GF-D8 (cell line): ENCODE measurements at places on chromosomes 12 and 14.

- DNase-seq = no peak
Observed at GRCh38 chr12:50181691-50182090, 14.5 kb upstream of the CERS5 start.

DNA sequence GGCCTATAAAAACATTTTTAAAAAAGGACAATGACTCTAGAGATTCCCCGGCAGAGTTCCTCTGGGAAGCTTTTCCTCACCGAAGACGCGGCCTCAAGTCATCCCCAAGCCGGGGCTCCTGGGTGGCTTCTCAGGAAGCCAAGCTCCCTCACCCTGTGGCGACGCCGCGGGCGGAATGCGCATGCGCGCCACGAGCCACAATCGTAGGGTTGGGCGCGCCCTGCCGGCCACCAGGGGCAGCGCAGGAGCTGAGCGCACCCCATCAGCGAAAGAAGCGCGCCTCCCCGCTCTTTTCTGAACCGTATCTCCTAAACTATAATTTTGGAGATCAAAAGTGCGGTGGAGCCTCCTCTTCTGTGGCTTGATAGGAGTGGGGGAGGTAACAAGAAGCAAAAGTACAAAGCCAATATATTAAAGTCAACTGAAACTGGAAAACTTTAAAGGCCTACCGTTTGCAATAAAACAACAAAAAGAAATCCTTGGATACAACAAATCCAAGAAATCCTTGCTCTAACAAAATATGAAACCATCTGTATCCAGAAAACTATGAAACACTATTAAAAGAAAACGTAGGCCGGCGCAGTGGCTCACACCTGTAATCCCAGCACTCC lies 17.4 kb upstream of the CHFR start:
- no peak for DNase-seq

GRCh38 chr14:100394886-100395672 lies 71.9 kb downstream of the SLC25A47 start:
- no peak for DNase-seq

GRCh38 chr14:22526218-22526617 lies 62.8 kb downstream of the DAD1 start:
- no peak for DNase-seq

DNA sequence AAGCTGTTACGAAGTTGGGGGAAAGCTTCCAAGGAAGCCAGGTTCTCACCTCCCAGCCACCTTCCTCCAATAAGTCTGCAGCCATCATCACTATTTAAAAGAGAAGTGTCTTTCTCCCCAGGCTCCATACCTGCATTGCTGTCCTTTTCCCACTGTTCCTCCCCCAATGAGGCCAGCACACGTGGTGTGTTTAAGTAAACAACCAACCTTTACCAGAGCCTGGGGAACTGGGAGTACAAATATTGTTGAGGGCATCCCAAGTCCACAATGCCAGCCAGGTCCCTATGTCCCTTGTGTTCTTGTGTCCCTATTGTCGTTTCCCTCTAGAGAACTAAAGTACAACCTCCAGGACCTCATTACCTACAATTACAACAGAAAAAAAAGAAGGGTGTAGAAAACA lies 49.2 kb upstream of the PNMA1 start:
- no peak for DNase-seq

DNA sequence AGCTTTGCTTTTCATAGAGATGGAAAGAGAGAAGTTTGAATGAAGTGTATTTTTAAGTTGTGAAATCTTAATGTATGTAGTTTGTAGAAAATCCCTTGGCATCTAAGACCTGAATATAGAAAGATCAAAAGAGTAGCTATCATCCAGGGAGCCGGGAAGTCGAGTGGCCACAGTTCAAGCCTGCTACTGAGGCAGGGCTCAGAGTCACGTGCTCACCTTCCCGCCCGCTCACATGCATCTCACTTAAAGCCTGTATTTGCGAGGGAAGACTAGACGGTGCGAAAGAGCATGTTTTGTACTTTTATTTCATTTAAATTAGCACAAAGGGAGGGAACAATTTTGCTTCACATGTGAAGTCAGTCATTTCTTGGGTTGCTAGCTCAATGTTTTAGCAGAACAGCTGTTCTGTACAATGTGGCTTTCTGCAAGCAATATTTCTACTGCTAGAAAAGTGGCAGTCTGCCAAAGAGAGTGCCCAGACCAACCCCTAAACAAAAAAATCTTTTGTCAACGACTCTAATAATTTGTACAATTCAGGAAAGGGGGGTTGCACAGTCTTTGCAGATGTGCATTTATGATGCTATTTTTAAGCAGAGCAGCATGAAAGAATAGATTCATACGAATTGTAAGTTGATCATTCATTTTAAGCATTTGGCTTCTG lies 290.7 kb downstream of the NPAS3 start:
- DNase-seq = no peak

DNA sequence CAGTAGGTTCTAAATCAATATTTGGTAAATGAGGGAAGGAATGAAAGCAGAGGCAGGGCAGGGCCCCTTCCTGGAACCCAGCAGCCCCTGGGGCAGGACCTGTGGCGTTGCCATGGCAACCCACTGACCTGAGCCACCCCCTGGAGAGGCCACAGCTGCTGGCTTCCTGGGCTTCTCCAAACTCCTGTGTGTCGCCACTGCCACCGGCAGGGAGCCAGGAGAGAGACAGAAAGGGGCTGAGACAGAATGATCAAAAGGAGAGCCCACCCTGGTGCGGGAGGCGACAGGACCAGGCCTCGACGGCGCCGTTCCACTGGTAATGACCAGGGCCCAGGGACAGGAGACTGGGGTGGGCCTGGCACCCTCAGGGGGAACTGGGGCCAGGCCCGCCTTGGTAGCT lies 18.2 kb downstream of the RFX4 start:
- DNase-seq = no peak

DNA sequence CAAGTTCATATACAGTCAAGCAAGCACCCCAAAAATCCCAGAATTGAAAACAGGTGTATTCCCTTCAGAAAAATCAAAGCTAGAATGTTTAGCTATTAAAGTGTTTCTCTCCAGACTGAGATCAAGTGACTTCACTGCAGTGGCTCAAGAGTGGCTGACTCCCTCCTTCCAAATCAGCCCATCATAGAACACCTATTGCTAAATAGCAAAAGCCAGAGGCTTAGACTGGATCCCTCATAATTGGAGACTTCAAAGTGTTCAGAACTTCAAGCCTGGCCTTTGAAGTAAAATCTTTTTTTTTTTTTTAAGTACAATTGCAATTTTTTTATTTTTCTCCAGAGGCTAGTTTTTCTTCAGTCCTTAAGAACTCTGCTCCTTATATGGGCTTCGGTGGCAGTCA lies 50.0 kb upstream of the CERS5 start:
- no peak for DNase-seq

DNA sequence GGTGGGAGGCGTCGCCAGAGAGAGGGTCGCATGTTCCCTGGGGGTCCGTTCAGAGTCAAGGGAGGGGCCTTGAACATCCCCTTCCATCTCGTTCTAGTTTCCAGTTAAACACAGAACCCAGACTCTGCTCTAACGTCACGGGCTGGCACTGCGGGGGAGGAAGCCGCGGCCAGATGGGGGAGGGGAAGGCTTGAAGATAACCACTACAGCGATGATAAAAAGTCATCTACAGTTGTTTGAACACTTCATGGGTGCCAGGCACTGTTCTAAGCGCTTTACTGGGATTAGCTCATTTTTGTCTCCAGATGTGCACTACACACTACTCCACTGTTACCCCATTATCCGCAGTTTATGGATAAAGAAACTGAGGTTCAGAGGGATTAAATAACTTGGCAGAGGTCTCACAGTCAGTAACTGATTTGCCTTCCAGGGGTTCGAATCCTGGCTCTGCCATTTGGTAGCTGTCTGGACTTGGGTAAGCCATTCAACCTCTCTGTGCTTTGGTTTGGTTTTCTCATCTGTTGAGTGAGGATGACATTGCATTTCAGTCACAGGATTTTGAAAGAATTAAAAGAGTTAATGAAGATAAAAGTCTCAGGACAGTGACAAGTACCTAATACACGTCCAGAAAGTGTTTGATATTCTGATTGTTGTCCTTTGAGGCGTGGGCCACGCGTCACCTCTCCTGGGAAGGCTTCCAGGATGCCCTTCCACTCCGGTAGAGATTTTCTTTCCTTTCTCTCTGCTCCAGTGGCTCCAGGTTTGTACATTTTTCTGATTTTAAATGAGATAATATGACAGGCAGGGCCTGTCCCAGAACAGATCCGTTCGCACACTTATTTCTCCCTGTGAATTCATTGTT lies 798 bp upstream of the RASAL1 start:
- no peak for DNase-seq

DNA sequence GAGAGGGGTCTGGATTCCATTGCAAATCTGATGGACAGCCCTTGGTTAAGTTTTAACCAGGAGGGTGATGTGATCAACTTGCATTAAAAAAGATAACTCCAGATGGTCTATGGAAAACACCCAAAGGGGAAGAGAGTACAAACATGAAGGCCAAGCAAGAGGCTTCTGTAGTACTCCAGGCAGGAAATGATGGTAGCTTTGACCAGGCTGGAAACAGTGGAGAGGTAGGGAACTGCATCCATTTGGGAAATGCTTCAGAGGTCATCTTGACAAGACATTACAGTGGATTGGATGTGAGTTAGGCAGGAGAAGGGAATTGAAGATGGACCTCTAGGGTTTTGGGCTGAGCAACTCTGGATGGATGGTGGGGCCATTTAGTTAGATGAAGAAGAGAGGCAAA lies 391.1 kb downstream of the IPO8 start:
- DNase-seq = no peak

DNA sequence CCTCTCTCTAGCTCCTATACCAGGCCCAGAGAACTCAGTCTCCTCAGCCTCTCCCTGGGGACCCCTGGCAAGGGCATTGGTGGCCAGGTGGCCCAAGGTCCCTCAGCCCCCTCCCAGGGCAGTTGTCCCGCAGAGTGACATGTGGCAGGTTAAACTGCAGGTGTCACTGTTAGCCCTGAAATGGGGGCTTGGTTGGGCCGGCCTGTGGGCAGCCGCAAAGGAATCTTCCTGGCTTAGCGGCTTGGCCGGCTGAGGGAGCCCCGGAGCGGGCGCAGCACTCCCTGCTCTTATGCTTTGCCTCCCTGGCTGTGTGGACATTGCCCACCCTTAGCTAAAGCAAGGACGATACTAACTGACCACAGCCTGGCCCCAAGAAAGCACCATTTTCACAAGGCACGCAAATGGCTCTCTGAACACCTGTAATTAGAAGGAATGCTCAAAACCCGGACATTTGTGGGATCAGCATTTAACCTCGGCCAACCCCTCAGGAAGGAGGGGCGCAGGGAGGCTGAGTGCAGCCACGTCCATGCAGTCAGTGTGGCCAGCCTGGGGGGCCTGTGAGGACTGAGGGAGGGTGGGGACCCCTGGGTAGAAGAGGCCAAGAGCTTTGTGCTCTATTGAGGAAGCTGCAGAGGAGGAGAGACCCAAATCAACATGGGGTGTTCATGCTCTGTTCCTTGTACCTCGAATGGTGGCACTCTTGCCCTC lies 82.2 kb downstream of the PAPOLA start:
- DNase-seq = no peak

- no peak for DNase-seq
Observed at GRCh38 chr14:22888662-22889061, 5.6 kb downstream of the REM2 start.

DNA sequence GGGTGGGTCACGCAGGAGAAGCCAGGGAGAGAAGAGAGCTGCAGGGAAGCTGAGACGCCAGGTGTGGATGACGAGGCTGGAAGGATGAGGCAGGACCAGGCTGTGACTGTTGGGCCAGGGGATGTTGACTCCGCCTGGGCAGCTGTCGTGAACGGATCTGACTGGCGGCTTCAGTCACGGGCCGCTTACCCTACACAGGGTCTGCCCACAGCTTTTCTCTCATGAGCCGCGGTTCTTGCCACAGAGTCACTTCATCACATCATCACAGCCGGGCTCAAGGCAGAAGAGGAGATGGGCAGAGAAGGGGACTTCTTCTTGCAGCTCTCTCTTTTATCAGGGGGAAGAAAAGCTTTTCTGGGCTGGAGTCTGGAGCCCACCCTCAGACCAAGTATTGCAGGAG lies 7.7 kb downstream of the CLBA1 start:
- no peak for DNase-seq

GRCh38 chr12:17829813-17830212 lies 260.2 kb downstream of the RERGL start:
- no peak for DNase-seq

- no peak for DNase-seq
Observed at GRCh38 chr14:85205875-85206274, 324.1 kb upstream of the FLRT2 start.

- no peak for DNase-seq
Observed at GRCh38 chr12:13178568-13179210, 17.8 kb upstream of the EMP1 start.

DNA sequence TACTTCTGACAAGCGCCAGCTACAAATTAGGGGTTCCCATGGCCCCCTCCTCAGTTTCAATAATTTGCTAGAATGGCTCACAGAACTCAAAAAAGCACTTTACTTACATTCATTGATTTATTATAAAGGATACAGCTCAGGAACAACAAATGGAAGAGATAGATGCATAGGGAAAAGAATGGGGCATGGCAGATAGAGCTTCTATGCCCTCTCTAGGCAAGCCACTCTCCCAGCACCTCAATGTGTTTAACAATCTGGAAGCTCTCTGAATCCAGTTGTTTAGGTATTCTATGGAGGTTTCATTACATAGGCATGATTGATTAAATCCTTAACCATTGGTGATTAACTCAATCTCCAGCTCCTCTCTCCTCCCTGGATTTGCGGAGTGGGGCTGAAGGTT lies 184.5 kb upstream of the DAAM1 start:
- no peak for DNase-seq

DNA sequence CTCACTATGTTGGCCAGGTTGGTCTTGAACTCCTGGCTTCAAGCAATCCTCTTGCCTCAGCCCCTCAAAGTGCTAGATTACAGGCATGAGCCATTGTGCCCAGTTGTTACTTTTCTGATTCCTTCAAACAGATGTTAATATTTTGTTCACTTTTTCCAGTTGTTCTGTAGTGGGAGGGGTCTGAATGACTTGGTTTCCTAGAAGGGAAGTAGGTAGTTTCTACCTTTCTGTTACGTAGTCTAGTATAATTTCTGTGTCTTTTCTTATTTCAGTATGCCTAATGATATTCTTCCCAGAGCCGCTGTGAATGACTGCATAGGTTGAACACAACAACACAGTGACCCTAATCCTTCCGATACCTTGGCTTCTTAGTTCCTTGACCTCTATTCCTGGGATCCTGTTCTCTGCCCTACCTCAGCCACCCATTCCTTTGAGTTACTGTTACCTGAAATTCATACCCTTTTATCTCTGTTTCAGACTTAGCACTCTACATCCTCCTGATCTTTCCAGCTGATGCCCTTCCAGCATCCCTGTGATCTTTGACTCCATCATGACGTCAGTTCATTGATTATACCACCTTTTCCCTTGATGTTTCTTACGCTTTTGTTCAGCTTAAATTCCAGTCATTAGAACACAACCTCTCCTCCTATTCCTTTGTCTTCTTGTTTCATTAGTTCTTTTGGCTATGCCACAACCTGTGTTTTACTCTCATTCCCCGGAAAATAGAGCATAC lies 33.3 kb downstream of the RCOR1 start:
- DNase-seq = no peak

GRCh38 chr12:121466794-121467637 lies 67.1 kb downstream of the RNF34 start:
- DNase-seq = peak; percentile 70

- DNase-seq = no peak
Observed at GRCh38 chr14:81805785-81806184, 272.1 kb upstream of the SEL1L start.
